ENCODE measurements at places on chromosomes 6 and 20.

- DNase-seq, result no peak
Observed at GRCh38 chr20:41072915-41073314, 44.3 kb downstream of the TOP1 start.

DNA sequence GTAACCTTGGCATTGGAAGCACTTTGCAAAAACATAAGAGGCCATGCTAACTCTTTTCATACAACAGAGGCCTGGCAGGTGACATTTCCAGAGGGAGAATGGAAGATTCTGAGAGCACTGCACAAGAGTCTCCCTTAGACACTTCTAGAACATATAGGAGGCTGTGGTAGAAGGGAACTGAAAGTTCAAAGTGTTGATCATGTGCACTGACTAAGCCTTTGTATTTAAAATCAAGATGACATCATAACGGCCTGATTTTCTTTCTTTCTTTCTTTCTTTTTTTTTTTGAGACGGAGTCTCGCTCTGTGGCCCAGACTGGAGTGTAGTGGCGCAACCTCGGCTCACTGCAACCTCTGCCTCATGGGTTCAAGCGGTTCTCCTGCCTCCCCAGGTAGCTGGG, 26.8 kb upstream of the DNAAF9 start:
- no peak for DNase-seq

GRCh38 chr6:160992061-160992979, 751 bp downstream of the MAP3K4 start:
- no peak for DNase-seq

- DNase-seq, result peak; percentile 87
Observed at GRCh38 chr6:36759148-36759759, 61.6 kb downstream of the RAB44 start.

DNA sequence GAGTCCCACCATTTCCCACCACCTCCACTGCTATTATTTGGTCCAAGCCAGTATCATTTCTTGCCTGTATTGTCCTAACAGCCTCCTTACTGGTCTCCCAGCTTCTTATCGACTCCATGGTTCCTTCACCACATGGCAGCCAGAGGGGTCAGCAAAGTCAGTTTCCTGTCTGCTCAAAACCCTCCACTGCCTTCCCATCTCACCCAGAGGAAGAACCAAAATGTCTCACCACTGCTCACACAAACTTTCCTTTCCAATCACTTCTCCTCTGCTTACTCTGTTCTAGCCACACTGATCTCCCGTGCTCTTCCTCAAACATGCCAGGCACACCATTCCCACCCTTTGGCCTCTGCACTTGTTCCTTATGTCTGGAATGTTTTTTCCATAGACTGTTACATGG, 39.7 kb downstream of the BCL2L1 start:
- no peak for DNase-seq

GRCh38 chr6:68082086-68082485, 553.0 kb upstream of the ADGRB3 start:
- no peak for DNase-seq

DNA sequence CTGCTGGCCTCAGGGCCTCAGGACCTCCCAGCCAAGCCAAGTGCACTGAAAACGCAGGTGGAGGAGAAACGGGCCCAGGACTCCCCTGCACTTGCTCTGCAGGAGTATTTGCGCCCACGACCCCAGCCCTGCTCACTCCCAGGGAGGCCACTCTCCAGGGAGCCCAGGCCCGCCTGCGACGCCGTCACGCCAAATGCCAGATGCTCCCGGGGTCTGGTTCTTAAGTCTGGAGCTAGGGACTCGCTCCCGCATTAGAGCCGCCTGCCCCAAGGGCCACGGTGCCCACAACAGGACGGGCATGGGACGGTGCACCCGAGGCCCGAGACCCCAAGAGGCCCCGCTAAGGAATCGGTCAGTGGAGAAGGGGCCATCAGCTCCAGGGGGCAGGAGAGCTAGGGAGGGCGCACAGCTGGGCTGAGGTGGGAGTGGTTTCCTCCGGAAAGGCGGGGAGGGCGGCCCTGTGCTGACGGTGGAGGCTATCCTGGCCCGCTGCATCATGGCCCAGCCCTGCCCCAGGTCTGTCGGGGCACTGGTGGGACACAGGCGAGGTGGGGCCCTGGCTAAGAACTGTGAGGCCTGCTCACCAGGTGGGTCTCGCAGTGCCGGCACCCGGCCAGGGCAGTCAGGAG, 44.1 kb upstream of the CHRNA4 start:
- no peak for DNase-seq

GRCh38 chr20:33296206-33296605, 13.2 kb downstream of the BPIFB1 start:
- no peak for DNase-seq

GRCh38 chr20:37464611-37465010, 56.4 kb upstream of the NNAT start:
- no peak for DNase-seq

DNA sequence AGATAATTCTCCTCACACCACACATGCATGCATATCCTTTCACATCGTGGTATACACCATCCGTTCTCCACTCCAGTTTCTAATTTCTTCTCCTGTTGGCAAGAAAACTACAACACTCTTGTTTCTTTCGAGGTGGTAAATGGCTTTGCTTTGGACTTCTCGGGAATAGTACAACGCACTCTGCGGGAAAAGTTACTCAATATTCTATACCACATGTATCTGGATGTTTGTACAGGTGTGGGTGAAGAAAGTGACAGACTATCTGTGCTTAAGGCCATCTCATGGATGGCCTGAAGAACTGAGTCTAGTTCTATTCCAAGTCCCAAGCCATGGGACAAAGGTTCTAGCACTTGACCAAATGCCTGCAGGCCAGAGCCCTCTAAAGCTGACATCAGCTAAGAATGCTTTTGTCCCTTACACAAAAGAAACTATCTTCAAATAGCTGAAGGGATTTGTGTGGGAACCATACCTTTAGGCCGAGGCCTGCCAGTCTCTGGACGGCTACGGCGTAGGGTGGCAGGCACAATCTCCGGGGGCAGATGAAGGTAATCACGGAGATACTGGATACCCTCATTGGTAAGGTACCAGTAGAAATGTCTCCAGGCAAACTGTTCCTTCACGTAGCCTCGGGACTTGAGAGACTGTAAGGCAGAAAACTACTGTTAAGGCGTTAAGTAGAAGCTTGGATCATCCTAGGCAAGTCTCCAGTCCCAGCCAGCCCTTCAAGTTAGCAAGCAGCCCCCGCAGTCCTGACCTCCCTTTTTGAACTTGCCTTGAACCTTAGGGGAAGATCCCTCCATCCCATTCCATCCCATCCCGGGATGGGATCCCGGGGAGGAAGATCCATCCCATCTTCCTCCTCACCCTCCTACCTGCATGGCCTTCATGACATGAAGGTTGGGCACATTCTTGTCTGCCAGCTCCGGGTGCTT, 1.4 kb downstream of the RPS10 start:
- DNase-seq, result no peak

DNA sequence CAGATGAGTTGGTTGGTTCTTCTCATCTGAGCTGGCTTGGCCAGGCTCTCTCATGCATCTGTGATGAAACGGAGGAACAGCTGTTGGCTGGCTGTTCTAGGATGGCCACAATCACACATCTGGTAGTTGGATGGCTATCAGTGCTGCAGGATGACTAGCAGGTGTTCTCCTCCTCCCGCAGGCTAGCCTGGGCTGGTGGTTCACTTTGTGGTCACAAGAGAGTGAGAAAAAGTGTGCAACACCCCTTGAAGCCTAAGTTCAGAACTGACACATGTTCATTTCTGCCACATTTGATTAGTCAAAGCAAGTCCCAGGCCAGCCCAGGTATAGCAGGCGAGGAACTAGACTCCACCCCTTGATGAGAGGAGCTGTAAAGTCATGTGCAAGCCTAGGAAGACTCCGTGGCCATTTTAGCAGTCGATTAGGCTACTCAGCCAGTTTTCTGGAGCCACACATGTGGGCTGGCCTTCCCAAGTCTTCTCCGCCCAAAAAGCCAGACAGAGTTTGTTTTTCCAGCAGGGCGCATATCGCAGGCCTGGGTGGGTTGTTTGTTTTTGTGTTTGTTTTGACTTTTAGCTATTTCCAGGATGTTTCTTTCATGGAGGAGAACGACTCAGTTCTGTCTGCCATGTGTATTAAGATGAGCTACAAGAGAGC, 120.8 kb downstream of the ISM1 start:
- DNase-seq, result no peak

DNA sequence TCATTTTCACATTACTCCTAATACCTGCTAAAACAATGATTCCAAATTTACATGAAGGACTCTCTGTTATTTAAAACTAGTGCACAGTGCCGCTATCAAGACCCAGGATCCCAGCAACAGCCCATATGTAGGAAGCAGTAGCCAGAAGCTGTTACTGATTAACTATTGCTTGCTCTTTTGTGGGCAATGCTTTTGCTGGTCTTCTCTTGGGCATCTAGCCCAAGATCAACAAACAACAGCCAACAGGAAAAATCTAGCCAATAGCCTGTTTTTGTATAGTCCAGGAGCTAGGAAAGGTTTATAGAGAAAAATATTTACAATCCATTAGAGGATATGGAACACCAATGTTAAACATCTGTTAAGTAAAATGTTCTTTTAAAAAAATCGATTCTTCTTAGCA, 22.1 kb upstream of the TENT5A start:
- DNase-seq, result no peak

GRCh38 chr6:92763680-92764079, 655.7 kb downstream of the EPHA7 start:
- DNase-seq, result no peak

GRCh38 chr20:1975291-1975690, 18.6 kb downstream of the PDYN start:
- DNase-seq, result no peak

GRCh38 chr6:108383981-108384380, 89.1 kb downstream of the AFG1L start:
- DNase-seq, result no peak

DNA sequence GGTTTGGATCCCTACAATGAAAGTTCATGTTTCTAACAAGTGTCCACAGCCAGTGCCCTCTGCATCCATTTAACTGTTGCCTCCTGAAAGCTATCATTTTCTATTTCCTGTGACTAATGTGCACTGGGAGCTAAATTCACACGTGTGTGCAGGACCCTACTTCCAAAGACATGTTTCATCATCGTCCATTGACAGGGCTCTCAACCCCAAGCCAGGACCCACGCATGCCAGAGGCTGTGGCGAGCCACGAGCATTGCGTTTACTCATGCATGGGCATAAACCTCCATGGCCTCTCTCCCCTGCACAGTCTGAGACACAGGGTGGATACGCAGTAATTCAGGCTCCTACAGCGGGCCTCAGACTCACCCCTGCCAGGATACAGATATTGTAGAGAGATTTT, 153.2 kb downstream of the MAFB start:
- DNase-seq, result no peak

DNA sequence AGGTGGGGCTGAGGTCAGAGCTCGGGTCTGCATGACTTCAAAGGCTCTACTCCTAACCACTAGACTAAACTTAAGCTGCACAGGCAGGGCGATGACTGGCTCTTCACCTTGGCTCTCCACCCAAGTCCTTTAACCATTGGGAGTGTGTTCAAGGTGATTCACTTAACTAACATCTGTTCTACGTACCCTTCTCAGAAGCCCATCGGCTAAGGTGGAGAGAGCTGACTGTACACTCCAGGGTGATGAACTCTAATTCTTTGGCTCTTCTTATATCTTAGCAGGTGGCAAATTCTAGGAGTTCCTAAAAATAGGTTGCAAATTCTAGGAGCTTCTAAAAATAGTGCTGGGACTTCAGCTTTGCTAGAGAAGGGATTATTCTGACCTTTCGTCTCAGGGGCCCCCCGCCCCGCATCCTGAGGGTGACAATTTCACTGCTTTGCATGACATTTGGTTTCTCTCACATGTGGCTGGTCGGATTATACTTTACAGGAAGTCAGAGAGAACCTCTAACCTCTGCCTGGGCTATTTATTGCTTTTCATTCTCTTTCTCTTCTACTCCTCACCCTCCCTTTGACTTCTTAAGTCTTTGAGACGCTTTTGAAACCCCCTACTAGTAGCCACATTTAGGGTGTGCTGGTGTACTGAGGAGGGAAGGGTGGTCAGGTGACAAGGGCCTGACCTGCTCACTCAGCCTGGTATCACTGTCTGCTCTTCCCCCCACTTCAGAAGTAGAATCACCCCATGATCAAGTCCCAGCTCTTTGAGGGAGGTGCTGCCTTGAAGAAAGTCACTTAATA, 55.5 kb downstream of the PRDM1 start:
- DNase-seq, result peak; percentile 40

DNA sequence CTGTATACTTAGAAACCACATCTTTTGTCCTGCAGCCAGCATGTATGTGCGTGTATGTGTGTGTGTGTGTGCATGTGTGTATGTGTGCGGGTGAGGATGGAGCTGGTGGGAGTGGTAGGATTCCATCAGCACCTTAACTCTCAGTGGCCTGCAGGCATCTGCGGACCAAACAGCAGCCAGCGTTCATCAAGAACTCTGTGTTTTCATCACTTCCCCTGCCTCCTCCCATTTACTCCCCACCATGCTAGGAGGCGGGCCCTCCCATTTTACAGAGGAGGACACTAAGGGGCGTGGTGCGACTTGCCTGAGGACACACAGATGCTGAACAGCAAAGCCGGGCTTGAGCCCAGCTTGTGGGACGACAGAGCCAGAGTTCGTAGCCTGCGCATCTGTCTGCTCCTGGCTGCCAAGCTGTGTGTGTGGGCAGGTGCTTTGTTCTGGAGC, 8.9 kb downstream of the VSTM2L start:
- DNase-seq, result no peak

GRCh38 chr20:8322662-8323217, 190.7 kb downstream of the PLCB1 start:
- DNase-seq, result no peak

DNA sequence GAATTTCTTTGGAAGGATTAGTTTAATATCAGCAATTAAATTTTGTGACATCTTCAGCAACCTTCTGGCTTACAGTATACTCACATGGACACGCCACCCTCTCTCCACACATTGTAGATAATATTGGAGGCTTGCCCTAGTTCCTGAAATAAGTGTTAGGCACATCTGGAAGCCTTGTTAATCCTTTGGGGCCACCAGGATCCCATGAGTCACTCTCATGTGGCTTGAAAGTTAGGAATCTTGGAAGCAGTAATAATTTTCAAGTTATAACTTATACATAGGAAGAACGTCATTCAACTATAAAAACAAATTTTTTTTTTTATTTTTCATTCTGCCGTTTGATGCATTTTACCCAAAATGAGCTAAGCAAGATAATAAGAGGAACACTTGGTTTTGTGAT, 20.5 kb downstream of the LAMA4 start:
- no peak for DNase-seq

DNA sequence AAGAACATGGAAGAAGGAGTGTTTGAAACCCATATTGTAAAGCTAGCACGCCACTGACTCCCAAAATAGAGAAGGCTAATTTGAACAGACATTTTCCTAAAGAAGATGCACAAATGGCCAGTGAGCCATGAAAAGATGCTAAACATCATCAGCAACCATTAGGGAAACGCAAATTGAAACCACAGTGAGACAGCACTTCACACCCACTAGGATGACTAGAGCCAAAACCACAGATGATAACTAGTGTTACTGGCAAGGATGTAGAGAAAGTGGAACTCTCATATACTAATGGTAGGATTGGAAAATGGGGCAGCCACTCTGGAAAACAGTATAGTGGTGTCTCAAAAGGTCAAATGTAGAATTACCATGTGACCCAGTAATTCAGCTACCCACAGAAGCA, 58.2 kb downstream of the BMP7 start:
- DNase-seq, result no peak

GRCh38 chr6:130885392-130886192, 58.4 kb downstream of the SMLR1 start:
- peak; percentile 66 for DNase-seq
